AG10803 (cell line): ENCODE measurements at places on chromosomes 5 and 9.

DNA sequence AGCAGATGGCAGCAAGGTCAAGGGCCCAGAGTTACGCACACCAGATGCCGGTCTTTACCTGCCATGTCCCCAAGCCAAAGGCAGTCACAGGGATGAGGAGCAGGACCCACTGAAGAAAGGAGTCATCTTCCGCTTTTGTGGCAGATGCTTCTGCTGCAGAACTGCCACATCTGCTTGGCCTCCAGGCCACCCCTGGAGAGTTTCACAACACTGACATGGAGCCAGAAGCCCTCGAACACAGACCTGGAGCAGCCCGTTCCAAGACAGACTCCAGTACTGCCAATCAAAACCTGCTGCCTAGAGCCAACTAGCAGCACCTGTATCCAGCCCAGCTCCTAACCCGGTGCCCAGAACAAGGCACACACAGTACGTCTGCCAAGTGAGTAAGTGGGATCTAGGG, 1.5 kb downstream of the SURF1 start:
- no peak for DNase-seq

DNA sequence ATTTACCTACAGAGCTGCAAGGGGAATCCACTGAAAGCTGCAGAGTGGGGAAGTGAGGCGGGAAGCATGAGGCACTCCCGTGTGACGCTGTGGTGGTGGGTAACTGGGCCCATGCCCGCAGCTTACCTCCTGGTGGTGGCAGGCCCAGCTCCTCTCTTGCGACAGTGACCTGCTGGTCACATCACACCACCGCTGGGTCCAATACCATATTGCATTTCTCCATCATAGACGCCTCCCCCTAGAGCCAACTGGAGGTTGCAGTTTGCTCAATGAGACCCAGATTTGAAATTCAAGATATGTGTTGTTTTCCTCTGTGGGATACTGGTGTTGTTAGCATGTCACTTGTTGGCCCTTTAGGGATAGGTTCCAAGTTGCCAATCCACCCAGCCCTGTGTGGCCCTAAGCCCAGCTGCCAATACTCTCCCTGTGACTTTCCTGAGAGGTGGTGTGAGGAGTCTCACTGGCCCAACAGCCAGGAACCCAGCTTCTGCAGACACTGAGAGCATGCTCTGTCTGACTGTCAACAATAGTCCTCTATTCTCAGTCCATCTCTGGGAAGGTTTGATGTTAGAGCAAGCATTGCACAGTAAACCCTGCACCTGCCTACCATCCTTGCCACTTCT, 428.3 kb downstream of the GADD45G start:
- DNase-seq, result no peak

GRCh38 chr9:86093788-86094555, 5.4 kb downstream of the GOLM1 start:
- DNase-seq, result no peak

- DNase-seq, result no peak
Measured at GRCh38 chr5:172641359-172642050, 442 bp downstream of the NEURL1B start.

GRCh38 chr5:89534331-89534730, 651.3 kb upstream of the MEF2C start:
- DNase-seq, result peak; percentile 68

- DNase-seq, result no peak
Measured at GRCh38 chr5:149438281-149438680, 59.2 kb upstream of the IL17B start.

- DNase-seq, result no peak
Measured at GRCh38 chr5:127028822-127029457, 1.4 kb downstream of the MARCHF3 start.

DNA sequence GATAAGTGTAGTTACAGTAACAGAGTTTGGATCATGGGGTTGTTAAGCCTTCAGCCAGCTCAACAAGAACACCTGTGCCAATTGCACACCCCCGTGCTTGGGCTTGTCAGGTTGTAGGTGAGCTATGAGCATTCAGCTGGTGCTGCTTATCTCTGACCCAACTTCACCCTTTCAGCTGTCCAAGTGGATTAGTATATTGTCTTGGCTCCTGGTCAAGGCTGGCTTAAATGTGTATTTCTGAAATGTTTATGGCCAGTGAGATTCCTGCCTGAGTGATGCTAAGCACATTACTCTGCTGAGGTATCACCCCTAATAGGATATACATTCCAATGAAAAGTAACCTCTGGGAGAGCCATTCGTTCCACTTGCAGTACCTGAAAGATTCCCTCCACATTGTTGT, 44.2 kb upstream of the LMNB1 start:
- no peak for DNase-seq

DNA sequence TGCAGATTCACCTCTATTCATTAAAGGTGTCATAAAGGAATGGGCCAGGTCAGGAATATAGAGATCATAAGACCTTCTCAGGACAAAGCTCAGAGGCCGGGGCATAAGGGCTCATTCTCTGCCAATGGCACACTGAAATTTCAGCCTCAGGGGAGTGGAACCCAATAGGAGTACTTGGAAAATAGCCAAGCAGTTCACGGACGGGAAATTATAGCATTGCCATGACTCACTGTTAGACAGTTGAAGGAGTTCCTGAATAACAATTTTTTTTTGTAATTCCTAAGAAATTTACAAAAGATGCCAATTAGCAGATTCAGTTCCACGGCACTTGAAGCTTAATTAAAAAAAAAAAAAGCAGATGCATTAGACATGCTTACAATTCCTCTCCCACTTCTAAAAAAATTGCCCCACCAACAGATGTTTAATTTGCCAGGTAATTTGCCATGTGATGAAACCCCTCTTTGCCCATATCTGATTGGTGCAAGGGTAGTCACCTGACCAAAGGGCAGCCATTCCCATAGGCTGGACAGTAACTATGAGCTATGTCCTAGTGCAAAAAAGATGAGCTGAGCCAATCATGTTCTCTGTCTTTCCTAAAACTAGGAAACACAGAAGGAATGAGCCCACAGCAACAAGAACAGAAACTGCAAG, 58.6 kb downstream of the PTCD2 start:
- peak; percentile 79 for DNase-seq
